ENCODE measurements at places on chromosomes 12 and 14. TPM values are rescaled to one million over a fixed set of nuclear protein-coding genes. Genes with fewer than 3 reads are reported as not detected.

DNA sequence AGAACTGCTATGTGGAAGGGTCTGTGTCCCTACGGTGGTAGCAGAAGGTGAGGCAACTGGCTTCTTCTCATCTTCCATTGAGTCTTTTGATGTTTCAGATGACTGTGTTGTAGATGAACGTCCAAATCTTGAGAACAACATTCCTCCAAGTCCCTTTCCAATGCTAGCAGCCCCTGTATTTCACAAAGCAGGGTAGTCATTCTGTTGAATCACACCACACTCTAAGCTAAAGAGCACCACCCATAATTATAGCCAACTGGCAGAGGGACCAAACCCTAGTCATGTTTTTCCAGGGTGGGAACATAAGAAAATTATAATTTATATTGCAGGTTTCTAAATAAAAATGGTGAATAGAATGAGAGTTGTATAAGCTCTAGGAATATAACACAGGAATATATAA, 98.7 kb downstream of the DDHD1 start:
- no peaks in the 10 kb centered on the region for H3K27me3 ChIP-seq
- peaks cover 2% of the 10 kb centered on the region for H3K36me3 ChIP-seq
- no peak overlapping the region for H3K27ac ChIP-seq
- no peak overlapping the region for H3K4me3 ChIP-seq
- no peak for DNase-seq

- no peaks in the 10 kb centered on the region for H3K4me1 ChIP-seq
- DNase-seq, result no peak
- no peaks in the 10 kb centered on the region for H3K36me3 ChIP-seq
- no peaks in the 10 kb centered on the region for H3K27me3 ChIP-seq
- H3K4me3 ChIP-seq, result no peak overlapping the region
- H3K27ac ChIP-seq, result no peak overlapping the region
Observed at GRCh38 chr14:104093366-104094055, 8.0 kb downstream of the ASPG start.

DNA sequence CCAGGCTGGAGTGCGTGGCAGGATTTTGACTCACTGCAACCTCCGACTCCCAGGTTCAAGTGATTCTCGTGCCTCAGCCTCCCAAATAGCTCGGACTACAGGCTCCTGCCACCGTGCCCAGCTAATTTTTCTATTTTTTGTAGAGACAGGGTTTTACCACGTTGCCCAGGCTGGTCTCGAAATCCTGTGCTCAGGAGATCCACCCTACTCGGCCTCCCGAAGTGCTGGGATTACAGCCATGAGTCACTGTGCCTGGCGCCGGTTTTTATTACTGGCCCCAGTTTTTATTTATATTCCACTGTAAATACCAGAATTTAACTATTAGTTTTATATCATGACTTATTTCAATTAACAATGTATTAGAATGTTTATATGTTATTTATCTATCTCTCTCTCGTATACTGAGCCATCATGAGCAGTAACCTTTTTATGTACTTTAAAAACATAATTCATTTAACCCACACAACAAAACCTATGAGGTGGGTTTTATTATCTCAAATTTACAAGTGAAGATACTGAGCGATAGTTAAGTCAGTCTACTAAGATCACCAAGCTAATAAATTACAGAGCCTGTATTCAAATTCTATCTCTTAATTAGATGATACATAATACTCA, 47.8 kb downstream of the HECTD1 start:
- no peaks in the 10 kb centered on the region for H3K27me3 ChIP-seq
- H3K4me3 ChIP-seq, result no peak overlapping the region
- DNase-seq, result no peak
- H3K27ac ChIP-seq, result no peak overlapping the region

The TMEM229B gene
- total RNA-seq, result 5.1 TPM

- DNase-seq, result no peak
- no peaks in the 10 kb centered on the region for H3K27me3 ChIP-seq
- H3K4me3 ChIP-seq, result no peak overlapping the region
- H3K4me1 ChIP-seq, result no peaks in the 10 kb centered on the region
Observed at GRCh38 chr12:78101946-78102635, 271.4 kb downstream of the NAV3 start.

DNA sequence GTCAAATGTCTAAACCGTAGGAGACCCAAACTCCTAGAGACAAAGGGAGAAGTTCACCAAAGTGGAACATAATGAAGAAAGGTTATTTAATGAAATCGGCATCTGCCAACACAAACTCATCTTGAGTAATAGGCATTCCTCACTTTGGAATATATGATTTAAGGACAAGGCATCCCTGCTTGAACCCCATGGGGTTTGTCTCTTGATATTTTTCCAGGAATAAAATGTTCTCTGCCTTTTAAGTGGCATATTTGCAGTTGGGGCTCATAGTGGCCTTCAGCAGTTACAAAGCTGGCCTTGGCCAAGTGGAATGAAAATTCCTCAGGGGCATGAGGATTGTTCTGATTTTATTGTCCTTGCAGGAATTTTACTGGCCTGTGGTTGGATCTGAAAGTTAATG, 7.1 kb downstream of the POP5 start:
- H3K4me3 ChIP-seq, result no peak overlapping the region
- H3K36me3 ChIP-seq, result peaks cover 16% of the 10 kb centered on the region
- no peak for DNase-seq
- no peaks in the 10 kb centered on the region for H3K27me3 ChIP-seq
- H3K27ac ChIP-seq, result no peak overlapping the region
- no peaks in the 10 kb centered on the region for H3K4me1 ChIP-seq

The NKX2-1 gene
- not detected for total RNA-seq

The AQP6 gene
- total RNA-seq, result not detected

DNA sequence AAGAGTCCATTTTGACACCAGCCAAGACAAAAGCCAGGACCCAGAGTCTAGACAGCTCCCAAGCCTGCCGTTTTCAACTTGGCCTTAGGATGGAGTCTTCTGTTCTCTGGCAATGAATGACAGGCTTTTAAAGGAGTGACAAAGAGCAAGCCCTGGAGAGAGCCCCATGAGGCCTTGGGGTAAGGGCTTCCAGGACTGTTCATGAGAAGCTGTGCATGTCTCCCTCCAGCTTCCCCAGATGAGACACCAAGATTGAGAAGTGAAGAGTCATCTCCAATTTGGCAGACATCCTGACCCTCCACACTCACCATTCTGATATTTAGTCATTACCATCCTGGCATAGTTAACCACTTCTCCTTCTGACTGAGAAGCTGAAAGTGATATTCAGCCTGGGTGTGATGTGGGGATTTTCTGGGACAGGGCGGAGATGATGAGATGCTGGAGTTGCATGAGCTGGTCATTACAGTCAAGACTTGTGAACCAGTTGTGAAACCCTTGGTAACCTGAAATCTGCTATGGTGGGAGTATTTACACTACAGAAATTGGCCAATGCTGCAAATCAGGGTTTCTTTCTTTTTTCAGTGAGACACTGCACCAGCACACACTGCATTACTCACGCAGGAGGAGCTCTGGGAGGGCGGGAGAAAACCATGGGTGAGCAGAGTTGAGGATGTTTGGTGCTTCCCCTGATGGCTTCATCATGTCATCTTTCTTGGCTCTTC, 77.8 kb downstream of the VCPKMT start:
- peak; percentile 100 for DNase-seq
- H3K27me3 ChIP-seq, result no peaks in the 10 kb centered on the region
- H3K27ac ChIP-seq, result peak overlapping the region; percentile 96
- peaks cover 49% of the 10 kb centered on the region for H3K4me1 ChIP-seq
- peak overlapping the region; percentile 1 for H3K4me3 ChIP-seq
- H3K36me3 ChIP-seq, result no peaks in the 10 kb centered on the region

DNA sequence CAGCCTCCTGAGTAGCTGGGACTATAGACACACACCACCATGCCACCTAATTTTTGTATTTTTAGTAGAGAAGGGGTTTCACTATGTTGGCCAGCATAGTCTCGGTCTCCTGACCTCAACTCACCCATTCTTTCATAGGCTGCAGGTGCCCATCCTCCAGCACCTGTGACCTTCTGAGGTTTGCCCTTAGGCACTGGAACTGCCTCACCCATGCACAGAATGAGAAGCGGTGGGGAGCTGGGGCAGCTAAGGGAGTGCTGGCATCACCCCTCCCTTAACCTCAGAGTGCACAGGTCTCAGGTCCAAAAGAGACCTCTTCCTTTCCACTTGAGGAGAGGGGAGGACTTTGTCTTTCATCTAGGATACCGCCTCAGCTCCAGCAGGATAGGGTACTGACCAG, 177.4 kb upstream of the CCDC198 start:
- no peaks in the 10 kb centered on the region for H3K36me3 ChIP-seq
- H3K4me1 ChIP-seq, result no peaks in the 10 kb centered on the region
- no peak for DNase-seq
- H3K27me3 ChIP-seq, result no peaks in the 10 kb centered on the region

GRCh38 chr14:79734151-79734550, 477.2 kb downstream of the DIO2 start:
- no peaks in the 10 kb centered on the region for H3K27me3 ChIP-seq
- no peaks in the 10 kb centered on the region for H3K36me3 ChIP-seq
- H3K4me1 ChIP-seq, result no peaks in the 10 kb centered on the region
- H3K27ac ChIP-seq, result no peak overlapping the region
- H3K4me3 ChIP-seq, result no peak overlapping the region
- DNase-seq, result no peak

GRCh38 chr12:41287500-41288141, 99.5 kb downstream of the PDZRN4 start:
- no peak overlapping the region for H3K27ac ChIP-seq
- no peaks in the 10 kb centered on the region for H3K36me3 ChIP-seq
- H3K27me3 ChIP-seq, result no peaks in the 10 kb centered on the region
- H3K4me3 ChIP-seq, result no peak overlapping the region
- no peak for DNase-seq
- H3K4me1 ChIP-seq, result no peaks in the 10 kb centered on the region

The TRIM9 gene
- total RNA-seq, result 0.18 TPM

The WNT5B gene
- 15.4 TPM for total RNA-seq

The CLEC14A gene
- total RNA-seq, result not detected

GRCh38 chr12:34126239-34126641, 103.9 kb downstream of the ALG10 start:
- no peaks in the 10 kb centered on the region for H3K4me1 ChIP-seq
- H3K27me3 ChIP-seq, result no peaks in the 10 kb centered on the region
- H3K27ac ChIP-seq, result no peak overlapping the region
- H3K36me3 ChIP-seq, result no peaks in the 10 kb centered on the region
- DNase-seq, result no peak

- peak overlapping the region; percentile 49 for H3K27ac ChIP-seq
- peaks cover 38% of the 10 kb centered on the region for H3K4me1 ChIP-seq
- DNase-seq, result no peak
- no peak overlapping the region for H3K4me3 ChIP-seq
- no peaks in the 10 kb centered on the region for H3K36me3 ChIP-seq
Observed at GRCh38 chr14:68683326-68683725, 109.5 kb downstream of the ZFP36L1 start.

The KRT75 gene
- total RNA-seq, result not detected

The CCDC38 gene
- 0.08 TPM for total RNA-seq

The CCDC177 gene
- total RNA-seq, result not detected

The JAG2 gene
- total RNA-seq, result 0.19 TPM

DNA sequence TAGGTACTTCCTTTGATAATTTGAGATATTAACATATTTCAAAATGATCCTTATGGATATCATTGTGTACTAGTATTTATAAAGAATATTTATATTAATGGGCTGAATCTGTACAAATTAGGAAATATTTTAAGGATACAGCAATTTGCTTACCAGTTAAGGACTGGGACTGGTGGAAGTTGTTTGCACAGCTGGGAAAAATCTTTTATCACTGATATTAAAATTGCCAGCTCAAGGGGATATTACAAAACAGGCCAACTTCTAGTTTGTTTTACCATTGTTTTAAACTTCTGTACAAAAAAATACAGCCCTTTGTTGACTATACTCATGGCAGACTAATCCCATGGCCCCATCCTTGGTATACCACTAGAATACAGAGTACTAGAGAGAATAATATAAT, 133.2 kb upstream of the DDHD1 start:
- H3K4me3 ChIP-seq, result no peak overlapping the region
- no peaks in the 10 kb centered on the region for H3K27me3 ChIP-seq
- no peak for DNase-seq
- H3K4me1 ChIP-seq, result no peaks in the 10 kb centered on the region
- no peak overlapping the region for H3K27ac ChIP-seq
- no peaks in the 10 kb centered on the region for H3K36me3 ChIP-seq

The BICDL1 gene
- 8.8 TPM for total RNA-seq

Data from GM12878 (cell line).